ENCODE measurements at places on chromosomes 16 and 17.
A peak's percentile ranks its signal among the peaks of the same experiment; 100 is the strongest.

DNA sequence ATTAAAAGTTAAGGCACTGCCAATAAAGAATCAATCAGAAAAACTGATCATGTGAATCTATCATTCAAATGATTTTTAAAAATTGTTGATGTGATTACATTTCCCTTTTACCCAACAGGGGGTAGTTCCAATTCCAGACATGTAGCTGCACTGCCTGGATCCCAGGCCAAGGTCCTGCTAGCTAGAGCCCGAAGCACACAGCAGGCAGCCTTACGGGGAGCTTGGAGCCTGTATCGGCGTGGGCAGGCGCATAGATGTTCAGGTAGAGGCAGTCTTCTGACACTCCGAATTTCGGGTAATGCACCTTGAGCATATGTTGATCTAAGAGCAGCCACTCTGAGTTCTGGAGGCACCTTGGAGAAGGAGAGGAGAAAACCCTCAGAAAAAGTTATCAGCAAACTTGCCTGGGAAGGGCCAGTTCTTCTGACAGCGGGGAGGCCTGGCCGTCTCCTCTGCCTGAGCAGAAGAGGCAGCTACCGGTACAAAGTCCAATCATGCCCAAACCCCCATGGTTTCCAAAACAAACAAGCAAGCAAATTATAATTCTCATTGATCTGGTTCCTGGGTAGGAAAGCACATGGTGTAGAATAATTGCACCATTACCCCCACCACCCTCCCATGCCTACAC lies 3.6 kb downstream of the CES5A start:
- DNase-seq = no peak

- DNase-seq = no peak
These were observed 29.1 kb downstream of the TRIM16 start for GRCh38 chr17:15654886-15655561.

- no peak for DNase-seq
These were observed 17.7 kb downstream of the SLC16A3 start for GRCh38 chr17:82246365-82247181.

DNA sequence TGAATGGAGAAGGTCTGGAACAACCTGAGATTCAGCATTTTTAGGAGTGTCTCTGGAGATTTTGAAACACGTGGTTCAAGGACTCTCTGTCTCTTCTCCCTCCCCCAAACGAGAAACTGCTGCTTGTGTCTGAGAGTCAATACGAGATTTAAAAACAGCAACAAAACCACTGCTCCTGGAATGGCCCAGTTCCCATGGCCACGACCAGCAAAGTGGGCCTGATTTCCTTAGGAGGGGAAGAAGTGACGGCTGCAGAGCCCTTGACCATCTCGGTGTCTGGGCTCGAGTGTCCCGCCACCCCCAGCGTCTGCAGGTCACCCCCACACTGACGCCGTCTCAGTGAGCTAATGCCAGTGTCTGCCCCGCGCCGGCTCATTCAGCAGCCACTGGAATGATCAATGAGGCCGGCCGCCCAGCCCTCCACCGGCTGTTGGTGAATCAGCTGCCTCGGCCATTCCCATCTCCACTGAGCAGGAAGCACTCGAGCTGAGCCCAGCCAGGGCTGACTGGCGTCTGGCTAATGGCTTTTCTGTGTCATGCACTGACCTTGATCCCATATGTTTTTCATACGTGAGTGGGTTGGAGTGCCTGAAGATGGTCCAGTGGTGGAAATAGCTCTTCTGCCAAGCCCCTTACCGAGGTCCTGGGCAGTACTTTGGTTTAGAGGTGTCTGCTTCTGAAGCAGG lies 151.8 kb downstream of the PITPNC1 start:
- DNase-seq = peak; percentile 98

DNA sequence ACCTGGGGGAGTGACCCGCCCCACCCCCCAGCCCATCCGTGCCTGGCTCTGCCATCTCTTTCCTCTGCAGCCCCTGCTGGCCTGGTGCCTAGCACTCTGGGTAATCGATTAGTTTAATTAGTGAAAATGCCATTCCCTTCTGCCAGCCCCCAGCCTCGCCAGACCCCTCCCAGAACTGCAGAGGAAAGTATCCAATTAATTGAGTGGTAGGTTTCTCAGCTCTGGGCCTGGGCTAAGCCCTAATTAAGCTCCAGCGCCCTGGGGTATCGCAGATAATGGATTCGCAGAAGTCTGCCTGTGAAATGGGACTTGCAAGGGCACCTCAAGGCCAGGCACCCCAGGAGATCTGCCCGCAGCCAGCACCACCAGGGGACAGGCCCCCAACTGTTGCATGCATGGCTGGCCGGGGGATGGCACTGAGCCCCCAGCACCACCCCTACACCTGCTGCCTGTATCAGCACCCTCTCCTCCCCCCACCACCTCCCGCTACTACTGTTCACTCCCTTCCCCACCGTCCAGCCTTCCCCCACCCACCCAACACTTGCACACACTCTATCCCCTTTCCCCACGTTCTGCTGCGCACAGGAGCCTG lies 19.7 kb upstream of the SPPL2C start:
- no peak for DNase-seq

GRCh38 chr17:47808830-47809480 lies 12.6 kb downstream of the OSBPL7 start:
- DNase-seq = no peak

GRCh38 chr16:9703731-9704130 lies 478.5 kb downstream of the GRIN2A start:
- no peak for DNase-seq

- no peak for DNase-seq
These were observed 270.1 kb upstream of the TBX2 start for GRCh38 chr17:61129267-61130254.

DNA sequence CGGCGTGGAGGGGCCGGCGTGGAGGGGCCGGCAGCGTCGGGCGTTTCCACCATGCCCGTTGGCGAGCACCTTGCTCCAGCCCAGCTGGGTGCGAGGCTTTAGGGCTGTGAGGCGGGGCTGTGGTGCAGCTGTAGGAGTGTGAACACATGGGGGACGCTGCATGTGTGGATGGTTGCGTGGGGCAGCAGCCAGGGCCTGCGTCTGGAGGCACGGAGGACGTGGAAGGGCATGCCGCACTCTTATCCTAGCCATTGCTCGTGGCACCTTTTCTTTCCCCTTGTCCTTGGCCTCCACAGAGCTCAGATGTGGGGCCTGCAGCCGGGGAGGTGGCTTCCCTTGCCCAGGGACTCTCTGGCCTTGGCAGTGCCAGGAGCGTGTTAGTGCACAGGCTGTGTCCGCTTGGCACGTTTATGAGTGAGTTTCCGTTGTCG lies 47.8 kb downstream of the PDPK1 start:
- DNase-seq = no peak

GRCh38 chr17:74842146-74842598 lies 17.5 kb downstream of the GRIN2C start:
- DNase-seq = no peak

- no peak for DNase-seq
These were observed 45.8 kb downstream of the WNT3 start for GRCh38 chr17:46772475-46773220.

DNA sequence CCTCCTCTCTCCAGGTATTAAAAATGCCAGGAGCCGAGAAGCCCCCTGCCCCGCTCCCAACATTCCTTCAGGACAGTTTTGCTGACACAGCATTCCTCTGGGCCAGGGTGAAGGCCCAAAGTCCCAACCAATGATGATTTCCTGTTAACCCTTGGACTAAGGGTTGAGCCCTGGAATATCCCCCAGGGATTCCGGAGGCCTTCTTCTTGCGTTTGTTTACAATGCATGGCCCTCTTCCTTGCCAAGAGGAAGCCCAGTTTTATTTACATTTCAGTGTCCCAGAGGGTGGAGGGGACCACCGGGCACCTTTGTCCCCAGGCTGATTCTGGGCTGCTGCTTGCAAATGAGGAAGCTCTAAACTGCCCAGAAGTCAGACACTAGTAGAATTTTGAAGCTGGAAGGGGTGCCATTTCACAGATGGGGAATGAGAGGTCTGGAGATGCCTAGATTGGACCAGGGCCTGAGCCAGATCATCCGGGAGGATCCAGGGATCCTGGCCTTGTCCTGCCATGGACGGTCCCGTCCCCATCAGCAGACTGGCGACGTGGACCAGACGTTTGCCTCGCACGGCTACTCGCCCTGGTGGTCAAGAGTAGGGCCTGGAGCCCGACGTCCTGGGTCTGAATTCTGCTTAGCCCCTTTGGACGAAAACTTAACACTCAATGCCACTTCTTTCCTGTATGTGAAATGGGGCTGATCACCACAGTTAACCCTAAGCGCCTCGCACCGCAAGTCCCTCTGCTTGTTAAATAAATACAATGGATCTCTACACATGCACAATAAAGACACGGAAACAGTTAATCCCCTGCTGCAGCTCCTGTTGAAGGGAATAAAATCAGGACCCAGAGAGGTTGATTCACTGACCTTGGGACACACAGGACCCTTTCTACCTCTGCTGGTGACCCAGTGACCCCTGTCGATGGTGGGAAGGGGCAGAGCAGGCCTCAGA lies 55.6 kb upstream of the CIBAR2 start:
- no peak for DNase-seq

- DNase-seq = no peak
These were observed 211.9 kb downstream of the STX8 start for GRCh38 chr17:9363440-9364350.

- no peak for DNase-seq
These were observed 818 bp upstream of the NRN1L start for GRCh38 chr16:67883872-67884261.

DNA sequence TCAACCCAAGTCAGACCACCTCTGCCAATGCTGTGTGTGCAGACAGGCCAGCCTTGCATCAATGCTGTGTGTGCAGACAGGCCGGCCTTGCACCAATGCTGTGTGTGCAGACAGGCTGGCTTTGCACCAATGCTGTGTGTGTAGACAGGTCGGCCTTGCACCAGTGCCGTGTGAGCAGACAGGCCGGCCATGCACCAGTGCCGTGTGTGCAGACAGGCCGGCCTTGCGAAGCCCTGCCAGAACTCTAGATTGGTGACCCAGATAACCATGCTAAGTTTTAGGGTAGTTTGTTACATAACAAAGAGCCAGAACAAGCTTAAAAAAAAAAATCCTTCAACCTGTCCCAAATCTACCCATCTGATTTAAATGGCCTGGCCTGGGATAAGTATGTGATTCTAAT lies 54.3 kb downstream of the ELAC2 start:
- no peak for DNase-seq

GRCh38 chr17:40791787-40792436 lies 7.8 kb downstream of the KRT28 start:
- peak; percentile 41 for DNase-seq

DNA sequence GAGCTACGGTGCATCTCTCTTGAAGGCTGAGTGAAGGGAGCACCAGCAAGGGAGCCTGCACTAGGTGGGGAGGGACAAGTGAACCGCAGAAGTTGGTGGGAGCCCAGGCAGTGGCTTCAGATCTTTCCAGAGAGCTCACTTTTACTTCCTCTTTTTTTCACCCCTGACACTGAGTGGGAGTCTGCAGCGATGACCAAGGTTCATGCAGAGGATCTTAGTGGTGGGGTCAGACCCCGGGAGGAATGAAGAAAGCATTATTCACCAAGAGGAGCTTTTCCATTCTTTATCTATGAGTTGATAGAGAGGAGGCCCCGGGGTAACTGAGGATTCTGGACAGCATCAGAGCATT lies 3.0 kb upstream of the CCL2 start:
- DNase-seq = no peak

- no peak for DNase-seq
These were observed 15.0 kb downstream of the SLC16A3 start for GRCh38 chr17:82243648-82244412.

GRCh38 chr17:62627904-62628633 lies 599 bp downstream of the MRC2 start:
- peak; percentile 26 for DNase-seq

DNA sequence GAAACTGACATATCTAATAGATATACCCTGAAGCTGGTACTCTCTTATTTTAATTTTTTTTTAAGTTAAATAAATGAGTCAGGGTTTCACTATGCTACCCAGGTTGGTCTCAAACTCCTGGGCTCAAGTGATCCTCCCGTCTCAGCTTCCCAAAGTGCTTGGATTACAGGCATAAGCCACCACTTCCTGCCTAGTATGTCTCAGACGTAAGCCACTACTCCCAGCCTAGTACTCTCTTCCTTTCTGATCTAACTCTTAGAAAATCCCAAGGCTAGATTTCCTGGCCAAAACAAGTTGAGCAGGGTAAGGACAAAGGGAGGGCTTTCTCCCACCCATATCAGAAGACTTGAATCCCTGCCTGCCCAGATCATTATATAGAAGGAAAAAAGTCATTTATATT lies 33.7 kb downstream of the HOXB1 start:
- peak; percentile 64 for DNase-seq

- no peak for DNase-seq
These were observed 3.4 kb downstream of the DNAH9 start for GRCh38 chr17:11601661-11602060.

DNA sequence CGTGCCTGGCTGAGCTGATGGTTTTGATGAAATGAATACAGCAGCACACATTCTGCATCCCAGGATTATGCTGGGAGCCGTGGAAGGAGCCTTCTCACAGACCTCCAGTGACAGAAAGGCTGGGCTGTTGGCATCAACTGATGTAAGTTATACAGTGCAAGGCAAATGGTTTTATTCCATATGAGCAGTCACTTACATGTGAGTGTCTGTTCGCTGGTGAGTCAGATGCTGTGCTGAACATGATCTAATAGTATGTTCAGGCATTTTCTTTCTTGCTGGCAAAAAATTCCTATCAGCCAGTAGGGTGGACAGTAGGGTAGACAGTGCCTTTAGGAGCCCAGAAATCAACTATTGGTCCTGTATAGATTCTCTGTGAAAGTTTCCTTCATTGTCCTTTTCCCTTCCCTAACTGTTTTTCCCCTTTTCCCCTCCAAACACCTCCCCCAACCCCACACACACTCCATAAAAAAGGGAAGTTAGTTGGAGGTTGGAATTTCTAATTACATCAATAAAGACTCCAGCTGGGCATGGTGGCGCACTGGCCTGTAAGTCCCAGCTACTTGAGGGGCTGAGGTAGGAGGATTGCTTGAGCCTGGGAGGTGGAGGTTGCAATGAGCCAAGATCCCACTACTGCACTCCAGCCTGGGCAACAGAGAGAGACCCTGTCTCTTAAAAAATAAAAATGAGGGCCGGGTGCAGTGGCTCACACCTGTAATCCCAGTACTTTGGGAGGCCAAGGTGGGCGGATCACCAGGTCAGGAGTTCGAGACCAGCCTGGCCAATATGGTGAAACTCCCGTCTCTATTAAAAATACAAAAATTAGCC lies 36.2 kb downstream of the LDHD start:
- DNase-seq = no peak

GRCh38 chr16:2008631-2009163 lies 924 bp downstream of the ZNF598 start:
- no peak for DNase-seq

DNA sequence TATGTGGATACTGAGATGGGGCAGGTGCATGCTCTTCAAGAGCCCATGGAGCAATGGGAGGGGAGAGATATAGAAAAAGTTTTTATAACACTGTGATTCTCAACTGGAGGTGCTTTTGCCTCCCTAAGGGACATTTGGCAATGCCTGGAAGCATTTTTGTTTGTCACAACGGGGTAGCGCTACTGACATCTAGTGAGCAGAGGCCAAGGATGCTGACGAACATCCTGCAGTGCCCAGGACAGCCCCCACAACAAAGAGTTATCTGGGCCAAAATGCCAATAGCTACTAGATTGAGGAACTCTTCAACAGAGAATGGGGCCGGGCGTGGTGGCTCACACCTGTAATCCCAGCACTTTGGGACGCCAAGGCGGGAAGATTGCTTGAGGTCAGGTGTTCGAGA lies 67.2 kb upstream of the CLEC3A start:
- DNase-seq = no peak

- no peak for DNase-seq
These were observed 73.5 kb downstream of the FOXL1 start for GRCh38 chr16:86651823-86652222.

Data from kidney capillary endothelial cell (primary cell).